ENCODE measurements at places on chromosomes 3 and 15. TPM values are rescaled to one million over a fixed set of nuclear protein-coding genes. Genes with fewer than 3 reads are reported as not detected.

The TIMP4 gene
- total RNA-seq, result 3.2 TPM

The STX19 gene
- 0.07 TPM for total RNA-seq

The PGBD4 gene
- total RNA-seq, result 3.9 TPM

The KLHL25 gene
- 5.7 TPM for total RNA-seq

The FXR1 gene
- total RNA-seq, result 172 TPM

Data from smooth muscle cell of the pulmonary artery (primary cell).